ENCODE measurements at places on chromosomes 13 and 19.

GRCh38 chr13:33740134-33740538 lies 77.8 kb upstream of the RFC3 start:
- DNase-seq, result no peak

DNA sequence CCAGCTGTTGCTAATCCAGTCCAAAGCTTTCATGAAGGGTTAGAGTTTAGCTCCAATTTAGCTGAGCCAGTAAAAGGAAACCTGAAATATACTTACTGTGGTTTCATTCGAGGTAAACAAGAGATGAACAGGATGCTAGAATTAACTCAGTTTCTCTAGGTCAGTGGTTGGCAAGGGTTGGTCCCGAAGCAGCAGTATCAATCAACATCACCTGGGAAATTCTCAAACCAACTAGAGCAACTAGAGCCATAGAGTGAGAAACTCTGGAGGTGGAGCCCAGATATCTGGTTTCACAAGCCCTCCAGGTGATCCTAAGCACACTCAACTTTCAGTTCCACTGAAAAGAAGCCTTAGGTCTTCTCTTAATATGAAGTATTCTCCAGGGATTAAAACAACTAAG lies 376.7 kb downstream of the OXGR1 start:
- no peak for DNase-seq

GRCh38 chr13:83780227-83780626 lies 102.0 kb downstream of the SLITRK1 start:
- peak; percentile 10 for DNase-seq

DNA sequence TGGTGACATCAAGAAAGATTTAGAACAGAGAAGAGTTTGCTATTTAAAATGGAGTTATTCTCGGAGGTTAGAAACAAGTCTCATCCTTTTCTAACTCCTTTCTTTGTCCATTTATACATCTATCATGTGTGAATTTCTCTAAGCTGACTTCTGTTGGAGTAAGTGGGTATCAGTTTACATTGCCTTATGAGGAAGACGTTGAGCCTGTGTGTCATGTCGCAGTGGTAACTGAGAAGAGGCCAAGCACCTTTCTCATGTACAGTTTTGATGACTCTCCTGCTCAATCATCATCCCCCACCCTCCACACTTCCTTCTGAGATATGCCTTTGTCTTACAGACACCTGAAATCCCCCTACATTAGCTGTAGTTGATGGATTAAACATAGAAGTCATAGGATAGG lies 624.8 kb downstream of the LIG4 start:
- no peak for DNase-seq

- DNase-seq, result no peak
These were observed 99.2 kb downstream of the GNG7 start for GRCh38 chr19:2603334-2603733.

DNA sequence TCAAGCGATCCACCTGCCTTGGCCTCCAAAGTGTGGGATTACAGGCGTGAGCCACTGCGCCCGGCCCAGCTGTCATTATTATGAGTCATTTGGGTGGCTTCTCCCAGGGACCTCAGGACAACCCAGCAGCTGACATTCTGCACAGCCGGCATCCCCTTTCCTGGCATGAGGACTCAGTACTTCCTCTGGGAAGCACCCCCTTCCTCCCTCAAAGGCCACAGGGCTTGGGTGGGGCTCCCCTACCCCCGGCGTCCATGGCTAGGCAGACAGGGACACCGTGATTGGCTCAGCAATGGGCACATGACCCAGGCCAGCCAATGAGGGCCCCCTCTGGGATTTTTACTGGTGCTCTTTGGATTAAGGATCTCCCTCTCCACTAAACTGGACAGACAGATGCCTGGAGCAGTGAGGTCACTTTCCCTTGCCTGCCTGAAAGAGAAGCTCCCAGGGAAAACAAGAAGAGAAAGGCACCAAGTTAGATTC lies 6.0 kb downstream of the KANK2 start:
- DNase-seq, result no peak

DNA sequence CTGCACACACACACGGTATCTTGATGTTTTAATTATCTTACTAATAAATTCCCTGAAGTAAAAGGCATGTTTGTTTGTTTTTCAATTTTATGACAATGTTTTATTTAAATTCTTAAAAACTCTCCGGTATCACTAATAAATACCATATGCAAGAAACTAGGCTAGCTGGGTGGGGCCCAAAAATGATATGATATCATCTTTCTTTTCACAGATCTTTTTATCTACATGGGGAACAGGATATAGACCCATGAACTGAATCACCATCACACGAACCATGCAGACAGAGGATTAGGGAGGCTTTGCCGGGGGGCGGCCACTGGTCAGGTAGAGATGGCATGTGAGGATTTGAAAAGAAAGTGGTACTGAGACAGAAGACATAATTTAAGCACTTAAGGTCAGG lies 266.4 kb downstream of the ENOX1 start:
- DNase-seq, result no peak

DNA sequence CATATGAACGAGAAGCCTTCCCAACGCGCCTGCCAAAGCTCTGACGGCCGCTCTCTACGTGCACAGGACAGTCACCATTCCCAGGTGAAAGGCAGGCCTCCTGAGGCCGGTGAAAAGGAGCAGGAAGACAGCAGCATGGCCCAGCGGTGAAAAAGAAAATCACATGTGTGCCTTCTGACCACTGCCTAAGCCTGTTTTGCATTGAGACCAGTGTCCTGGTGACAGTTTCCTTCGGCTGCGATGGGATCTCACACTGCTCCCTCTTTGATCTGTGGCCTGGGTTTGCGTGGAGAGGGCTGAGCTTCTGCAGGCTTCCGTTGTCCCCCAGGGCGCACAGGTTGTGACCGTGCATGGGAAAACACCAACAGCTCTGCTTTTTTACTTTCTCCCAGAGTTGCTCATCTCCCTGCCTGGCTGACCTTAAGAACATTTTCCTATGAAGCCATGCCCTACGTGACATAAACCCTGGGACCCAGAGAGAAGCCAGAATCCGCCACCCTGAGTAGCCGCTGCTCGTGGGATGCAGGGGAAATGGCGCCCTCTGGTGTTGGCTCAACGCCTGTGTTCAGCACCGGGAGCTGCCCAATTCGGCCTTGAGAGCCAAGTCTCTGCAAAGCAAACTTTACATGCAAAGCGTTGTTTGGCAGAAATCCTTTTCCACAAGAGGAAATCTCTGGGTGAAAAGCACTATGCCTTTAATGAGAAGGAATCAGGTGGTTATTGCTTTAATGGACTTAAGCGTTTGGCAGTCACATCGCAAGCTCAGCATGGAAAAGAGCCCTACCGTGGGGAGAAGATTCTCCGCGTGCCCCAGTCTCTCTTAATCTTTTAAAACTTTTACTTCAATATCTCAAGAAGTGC lies 112.2 kb upstream of the GPR12 start:
- peak; percentile 88 for DNase-seq

GRCh38 chr13:37364956-37365355 lies 233.6 kb downstream of the POSTN start:
- DNase-seq, result no peak

GRCh38 chr19:45091031-45091923 lies 1.7 kb upstream of the PPP1R37 start:
- peak; percentile 100 for DNase-seq

GRCh38 chr13:109684084-109684823 lies 102.1 kb downstream of the IRS2 start:
- no peak for DNase-seq

GRCh38 chr19:32676186-32676894 lies 692 bp downstream of the RGS9BP start:
- DNase-seq, result peak; percentile 40

DNA sequence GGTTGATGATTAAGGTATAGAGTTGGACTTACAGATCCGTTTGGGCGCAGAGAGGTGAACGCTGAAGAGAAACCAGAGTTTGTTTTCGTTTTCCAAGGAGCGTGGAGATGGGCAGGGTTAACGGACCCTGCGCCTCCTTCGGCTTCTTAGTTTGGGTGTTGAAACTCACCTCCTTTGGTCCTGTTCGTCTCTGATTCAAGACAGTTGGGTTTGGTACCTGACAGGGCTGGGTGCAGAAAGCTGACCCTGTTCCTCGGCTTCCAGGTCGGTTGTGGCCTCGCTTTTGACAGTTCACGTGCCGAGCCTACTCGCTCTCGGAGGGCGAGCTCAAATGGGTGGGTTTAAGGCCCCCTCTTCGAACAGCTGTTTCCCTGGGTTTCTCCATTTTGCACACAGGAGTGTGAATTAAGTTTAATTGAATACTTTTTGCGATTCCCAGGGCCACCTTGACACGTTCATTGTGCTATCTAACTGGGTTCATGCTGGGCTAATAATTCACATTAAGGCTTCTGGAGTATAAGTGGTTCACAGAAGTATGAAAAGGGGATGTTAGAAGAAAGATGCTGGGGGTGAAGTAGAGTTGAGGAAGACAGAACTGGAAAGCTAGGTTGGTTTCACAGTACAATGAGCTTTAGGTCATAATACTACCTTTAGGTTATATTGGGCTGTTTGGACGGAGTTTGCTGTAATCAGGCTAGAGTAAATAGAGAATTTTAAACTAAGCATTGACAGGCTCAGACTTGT lies 638 bp downstream of the USPL1 start:
- peak; percentile 25 for DNase-seq
